ELR (cell line): ENCODE measurements at places on chromosomes 16 and 17.

DNA sequence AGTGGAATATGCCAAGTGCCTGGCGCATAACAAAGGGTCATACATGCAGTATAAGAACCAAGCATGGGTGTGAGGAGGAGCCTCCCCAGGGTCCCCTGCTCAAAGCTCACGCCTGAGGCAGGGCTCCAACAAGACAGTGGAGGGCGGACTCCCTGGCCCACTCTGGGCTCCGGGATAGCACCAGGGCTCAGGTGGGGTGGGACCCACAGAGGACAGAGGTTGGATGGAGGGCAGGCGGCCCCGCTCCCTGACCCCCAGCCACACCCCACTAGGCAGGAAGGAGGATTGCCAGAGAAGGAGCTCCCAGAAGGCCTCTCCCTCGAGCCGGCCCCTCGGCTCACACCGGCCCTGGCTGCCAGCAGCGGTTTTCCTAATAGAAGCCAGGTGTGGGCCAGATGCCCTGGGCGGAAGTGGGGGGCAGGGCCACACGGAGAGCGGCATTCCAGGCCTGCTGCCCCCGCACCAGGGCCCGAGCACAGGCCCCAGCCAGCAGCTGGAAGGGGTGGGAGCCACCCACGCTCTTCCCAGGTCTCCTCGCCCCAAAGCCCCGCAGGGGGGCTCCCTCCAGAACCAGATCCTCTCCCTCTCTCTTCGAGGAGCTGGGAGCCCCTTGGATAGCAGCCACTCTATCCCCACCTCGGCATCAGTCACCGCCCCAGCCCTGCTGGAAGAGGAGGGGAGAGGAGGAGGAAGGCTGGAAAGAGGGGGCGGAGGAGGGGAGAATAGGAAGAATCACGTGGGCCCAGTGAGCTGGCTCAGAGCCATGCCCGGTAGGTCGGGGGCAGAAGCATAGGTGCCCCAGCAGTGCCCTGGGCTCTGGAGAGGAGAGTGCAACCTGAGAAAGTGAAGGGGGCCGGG is 21.0 kb downstream of the VASN start:
- DNase-seq: no peak

GRCh38 chr17:79666111-79666510 is 55.3 kb upstream of the RBFOX3 start:
- no peak for DNase-seq

GRCh38 chr17:65572581-65573281 is 11.3 kb upstream of the AXIN2 start:
- DNase-seq: no peak

DNA sequence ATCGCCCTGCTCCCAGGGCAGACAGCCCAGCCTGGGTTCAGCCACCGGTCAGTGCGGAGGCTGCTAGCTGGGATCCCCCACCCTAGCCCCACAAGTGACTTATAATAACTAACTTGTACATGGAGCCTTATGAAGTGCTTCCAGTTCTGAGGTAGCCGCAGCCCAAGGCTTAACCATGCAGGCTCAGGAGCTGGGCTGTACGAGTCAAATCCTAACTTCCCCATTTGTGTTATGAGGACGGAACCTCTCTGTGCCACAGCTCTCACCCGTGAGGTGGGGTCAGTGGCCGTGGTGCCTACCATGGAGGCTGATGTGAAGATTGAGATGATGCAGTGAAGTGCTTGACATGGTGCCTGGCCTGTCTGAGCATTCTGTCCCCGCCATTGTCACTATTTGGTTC is 27.8 kb upstream of the GOSR2 start:
- no peak for DNase-seq

GRCh38 chr17:57356719-57357391 is 100.5 kb downstream of the MSI2 start:
- DNase-seq: no peak

DNA sequence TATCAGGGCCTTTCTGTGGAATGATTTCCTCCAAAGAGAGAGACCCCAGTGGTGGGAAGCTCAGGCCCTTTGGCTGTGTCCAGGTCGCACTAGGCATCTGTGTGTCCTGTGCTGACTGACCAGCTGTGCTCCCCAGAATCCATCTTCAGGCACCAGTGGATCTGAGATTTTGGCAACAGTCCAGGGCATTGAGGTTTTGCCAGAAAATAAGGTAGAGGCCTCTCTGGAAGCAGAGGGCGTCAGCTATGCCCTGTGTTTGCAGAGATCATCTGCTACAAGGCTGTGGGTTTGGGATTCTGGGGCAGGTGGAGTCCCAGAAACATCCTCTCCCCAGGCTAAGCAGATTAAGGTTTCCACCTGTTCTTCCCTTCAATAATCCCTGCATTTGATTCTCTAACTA is 57.5 kb upstream of the TOB1 start:
- no peak for DNase-seq

DNA sequence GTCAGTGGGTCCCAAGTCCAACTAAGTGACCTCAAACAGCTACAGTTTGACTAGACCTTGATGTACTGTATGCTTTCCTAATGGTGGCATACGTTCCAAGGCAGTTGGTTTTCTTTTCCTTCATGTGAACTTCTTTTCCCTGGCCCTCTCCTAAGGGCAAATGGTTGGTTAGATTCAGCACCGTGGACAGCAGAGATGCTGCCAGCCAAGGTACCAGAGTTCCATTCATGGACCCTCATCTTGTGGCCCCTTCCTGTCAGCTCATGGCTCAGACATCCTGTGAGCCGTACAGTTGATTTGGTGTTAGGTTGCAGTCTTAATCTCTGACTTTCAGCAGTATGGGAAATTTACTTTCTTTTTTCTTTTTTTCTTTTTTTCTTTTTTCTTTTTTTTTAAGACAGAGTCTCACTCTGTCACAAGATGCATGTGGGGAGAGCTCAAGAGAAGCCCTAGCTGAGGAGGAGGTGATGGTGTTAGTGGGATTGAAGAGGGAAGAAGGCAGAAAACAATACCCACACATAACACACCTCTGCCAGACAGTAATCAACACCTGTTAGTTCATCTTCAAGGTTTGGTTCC is 122.4 kb downstream of the USP31 start:
- DNase-seq: peak; percentile 15

DNA sequence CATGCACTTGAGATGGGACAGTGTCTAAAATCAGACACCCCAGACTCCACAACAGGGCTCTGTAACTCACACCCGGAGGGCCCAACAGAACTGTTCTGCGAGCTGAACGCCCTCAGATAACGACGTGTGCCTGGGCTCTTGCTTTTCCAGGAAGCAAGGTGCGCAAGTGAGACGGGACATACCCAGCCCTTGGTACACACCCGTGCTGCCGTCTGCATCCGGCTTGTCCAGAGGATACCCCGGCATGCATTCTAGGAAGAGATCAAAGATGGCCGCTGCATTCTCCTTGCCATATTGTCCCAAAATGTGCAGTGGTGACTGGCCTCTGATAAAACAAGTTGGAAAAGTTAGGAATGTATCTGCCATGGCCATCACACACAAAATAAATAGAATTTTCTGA is 29.4 kb downstream of the CYB5D2 start:
- no peak for DNase-seq

- DNase-seq: no peak
Observed at GRCh38 chr16:10009684-10010083, 172.5 kb downstream of the GRIN2A start.

DNA sequence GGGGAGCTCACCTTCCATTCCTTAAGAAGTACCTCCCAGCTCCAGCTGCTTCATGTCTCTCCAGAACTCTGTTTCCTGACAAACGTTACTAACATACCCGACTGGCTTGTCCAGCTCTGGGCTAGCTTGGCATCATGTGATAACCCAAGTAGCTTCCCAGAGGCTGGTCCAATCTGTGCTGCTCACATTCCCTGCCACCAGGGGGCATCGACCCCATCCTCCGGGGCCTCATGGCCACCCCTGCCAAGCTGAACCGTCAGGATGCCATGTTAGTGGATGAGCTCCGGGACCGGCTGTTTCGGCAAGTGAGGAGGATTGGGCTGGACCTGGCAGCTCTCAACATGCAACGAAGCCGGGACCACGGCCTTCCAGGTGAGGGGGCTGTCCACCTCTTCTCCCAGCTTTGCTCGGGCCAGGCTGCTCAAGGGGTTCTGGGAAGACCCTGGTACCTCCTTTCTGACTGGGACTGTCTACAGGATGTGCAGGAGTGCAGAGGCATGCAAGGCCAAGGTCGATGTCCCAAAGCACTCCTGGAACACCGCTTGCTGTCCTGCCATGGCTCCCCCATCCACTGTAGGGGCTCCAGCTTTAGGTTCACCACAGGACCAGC is 7.6 kb downstream of the EPX start:
- peak; percentile 75 for DNase-seq

DNA sequence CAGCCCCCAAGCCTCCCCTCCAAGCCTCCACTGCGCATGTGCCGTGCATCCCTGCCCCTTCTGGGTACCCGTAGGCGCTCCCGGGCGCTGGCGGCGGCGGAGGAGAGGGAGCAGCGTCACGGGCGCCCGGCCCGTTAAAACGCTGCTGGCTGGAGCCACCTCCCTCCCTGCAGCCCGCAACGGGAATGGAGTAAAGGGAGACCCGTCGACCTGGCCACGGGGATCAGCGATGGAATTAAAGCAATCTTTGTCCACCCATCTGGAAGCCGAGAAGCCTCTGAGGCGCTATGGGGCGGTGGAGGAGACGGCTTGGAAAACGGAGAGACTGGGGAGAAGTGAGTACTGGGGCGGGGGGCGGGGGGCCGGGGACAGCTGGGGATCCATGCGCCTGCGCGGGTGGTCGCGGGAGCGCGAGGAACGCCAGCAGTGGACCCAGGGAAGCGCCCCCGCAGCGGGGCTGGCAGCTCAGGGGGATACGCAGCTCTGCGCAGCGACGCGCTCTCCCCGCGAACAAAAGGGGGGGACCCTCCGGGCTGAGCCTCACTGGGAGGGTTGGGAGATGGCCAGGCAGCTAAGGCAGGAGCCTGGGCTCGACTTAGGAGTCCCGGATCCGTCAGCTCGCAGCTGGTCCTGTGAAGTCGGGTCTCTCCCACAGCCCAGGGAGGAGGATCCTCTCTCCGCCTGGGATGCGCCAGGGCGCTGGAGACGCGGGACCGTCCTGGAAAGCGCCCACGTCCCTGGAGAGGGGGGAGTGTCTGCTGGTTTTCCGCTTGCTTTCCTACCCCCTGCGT is at the start of gene BMERB1:
Gene BMERB1 (plus strand): TSS at position 164 of the 791 bp plus-strand sequence. CDS start 66 bp downstream, at position 230.
- peak; percentile 74 for DNase-seq

DNA sequence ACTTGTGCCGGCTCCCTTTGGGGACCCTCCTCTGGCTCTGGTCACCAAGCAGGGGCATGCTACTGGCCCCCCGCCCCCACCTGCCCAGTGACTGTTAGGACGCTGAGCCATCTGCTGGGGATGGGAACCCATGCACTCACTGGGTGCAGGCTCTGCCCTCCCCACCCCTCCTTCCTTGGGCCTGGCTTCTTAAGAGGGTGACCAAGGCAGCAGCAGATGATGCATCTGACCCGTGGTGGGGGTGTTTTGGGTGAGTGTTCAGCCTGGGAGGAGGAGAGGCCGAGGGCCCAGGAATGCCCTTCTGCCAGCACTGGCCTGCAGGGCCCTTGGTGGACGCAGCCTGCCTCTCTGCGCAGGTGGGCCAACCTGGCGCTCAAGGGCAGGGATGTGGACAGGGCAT is 19.2 kb upstream of the MTSS2 start:
- peak; percentile 66 for DNase-seq

DNA sequence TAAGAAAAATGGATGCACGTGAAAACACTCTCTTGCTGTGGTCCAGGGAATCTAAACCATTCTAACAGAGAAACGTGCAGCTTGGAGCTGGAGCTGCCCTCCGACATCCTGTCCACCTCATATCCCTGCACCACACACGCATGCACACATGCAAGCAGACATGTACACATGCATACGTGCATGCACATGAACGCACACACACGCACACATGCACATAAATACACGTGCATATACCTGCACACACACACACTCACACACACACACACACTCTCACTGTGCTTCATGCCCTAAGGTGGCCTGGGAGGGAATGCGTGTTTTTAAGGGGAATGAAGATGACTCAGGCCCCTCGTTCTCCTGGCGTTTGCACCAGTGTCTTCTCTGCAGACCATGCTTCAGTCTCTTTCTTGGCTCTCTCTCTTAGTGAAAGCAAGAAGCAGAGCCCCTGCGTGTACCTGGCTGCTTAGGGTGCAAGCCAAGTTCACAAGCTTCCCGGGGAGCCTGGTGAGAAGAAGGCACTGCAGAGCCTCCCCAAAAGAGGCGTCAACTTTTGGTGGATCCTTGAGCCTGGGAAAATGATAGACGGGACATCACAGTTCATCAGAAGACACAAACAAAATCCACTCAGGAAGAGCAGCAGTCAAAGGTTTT is 72.8 kb downstream of the GOSR1 start:
- DNase-seq: peak; percentile 42

DNA sequence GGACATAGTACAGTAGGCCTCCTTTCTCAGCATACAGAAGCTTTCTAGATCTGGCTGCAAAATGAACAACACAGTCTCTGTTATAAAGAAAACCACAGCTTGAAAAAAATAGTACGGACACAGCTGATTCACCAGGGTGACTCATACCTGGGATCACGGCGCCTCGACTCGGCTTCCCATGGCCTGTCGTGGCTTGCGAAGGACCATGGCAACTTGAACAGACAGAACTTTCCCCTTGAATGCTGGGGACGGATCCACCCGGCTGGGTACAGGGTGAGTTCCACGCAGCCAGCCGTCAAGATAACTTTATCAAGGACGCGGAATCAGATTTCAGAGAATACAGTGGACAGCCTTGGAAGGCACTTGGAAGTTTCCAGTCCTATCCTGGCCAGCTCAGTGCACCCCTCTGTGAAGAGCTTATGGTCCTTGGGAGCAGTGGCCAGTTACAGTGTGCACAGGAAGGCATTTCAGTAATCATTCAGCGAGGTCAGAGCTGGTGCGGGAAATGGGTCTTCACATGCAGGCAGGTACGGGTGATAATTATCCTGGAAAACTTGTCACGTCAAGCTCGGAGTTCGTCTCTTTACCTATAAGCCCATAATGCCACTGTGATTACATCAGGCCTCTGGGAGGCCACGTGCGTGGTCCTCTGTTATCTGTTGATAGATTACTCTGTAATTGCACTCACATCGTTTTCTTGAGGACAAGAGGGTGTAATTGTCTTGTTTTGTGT is 57.9 kb upstream of the MAF start:
- peak; percentile 43 for DNase-seq

DNA sequence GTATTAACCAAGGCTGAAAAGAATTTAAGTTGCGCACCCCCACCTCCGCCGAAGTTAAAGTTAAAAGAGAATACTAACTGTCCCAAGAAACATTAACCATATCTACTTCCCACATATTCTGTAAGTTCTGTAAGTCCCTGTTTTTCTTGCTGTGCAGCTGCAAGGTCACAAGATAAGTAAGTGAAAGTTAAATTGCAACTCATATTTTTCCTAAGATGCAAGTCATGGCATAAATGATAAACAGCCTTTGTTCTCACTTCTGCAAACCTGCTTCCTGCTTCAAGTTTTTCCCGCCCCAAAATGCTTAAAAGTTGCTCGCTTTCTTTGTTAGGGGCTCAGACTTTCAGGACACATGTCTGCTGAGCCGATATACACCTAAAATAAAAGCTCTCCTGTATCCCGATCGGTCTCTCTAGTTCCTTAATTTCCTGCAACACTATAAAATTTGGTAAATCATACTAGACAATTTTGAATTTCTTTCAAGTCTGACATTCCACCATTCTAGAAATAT is 32.6 kb upstream of the ABCA9 start:
- no peak for DNase-seq
